ENCODE measurements at places on chromosomes 16 and 17.

DNA sequence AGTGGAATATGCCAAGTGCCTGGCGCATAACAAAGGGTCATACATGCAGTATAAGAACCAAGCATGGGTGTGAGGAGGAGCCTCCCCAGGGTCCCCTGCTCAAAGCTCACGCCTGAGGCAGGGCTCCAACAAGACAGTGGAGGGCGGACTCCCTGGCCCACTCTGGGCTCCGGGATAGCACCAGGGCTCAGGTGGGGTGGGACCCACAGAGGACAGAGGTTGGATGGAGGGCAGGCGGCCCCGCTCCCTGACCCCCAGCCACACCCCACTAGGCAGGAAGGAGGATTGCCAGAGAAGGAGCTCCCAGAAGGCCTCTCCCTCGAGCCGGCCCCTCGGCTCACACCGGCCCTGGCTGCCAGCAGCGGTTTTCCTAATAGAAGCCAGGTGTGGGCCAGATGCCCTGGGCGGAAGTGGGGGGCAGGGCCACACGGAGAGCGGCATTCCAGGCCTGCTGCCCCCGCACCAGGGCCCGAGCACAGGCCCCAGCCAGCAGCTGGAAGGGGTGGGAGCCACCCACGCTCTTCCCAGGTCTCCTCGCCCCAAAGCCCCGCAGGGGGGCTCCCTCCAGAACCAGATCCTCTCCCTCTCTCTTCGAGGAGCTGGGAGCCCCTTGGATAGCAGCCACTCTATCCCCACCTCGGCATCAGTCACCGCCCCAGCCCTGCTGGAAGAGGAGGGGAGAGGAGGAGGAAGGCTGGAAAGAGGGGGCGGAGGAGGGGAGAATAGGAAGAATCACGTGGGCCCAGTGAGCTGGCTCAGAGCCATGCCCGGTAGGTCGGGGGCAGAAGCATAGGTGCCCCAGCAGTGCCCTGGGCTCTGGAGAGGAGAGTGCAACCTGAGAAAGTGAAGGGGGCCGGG is 21.0 kb downstream of the VASN start:
- H3K27ac ChIP-seq = peak overlapping the region; percentile 30
- DNase-seq = peak; percentile 62
- no peaks in the 10 kb centered on the region for H3K36me3 ChIP-seq
- peaks cover 3% of the 10 kb centered on the region for H3K4me1 ChIP-seq

- no peaks in the 10 kb centered on the region for H3K27me3 ChIP-seq
- no peak overlapping the region for H3K27ac ChIP-seq
- H3K4me1 ChIP-seq = no peaks in the 10 kb centered on the region
- DNase-seq = no peak
- no peaks in the 10 kb centered on the region for H3K36me3 ChIP-seq
These were observed 23.1 kb downstream of the CDK5RAP3 start for GRCh38 chr17:47993964-47994363.

GRCh38 chr16:68283801-68284598 is 19.7 kb downstream of the SLC7A6 start:
- DNase-seq = peak; percentile 56
- no peaks in the 10 kb centered on the region for H3K27me3 ChIP-seq
- H3K4me3 ChIP-seq = peak overlapping the region; percentile 41
- peaks cover 97% of the 10 kb centered on the region for H3K4me1 ChIP-seq
- peak overlapping the region; percentile 91 for H3K27ac ChIP-seq
- H3K36me3 ChIP-seq = peaks cover 86% of the 10 kb centered on the region

- DNase-seq = no peak
- H3K4me3 ChIP-seq = no peak overlapping the region
- no peaks in the 10 kb centered on the region for H3K27me3 ChIP-seq
- no peak overlapping the region for H3K27ac ChIP-seq
These were observed 419.4 kb downstream of the PMP22 start for GRCh38 chr17:14845591-14846281.

GRCh38 chr17:75763613-75764416 is 1.2 kb downstream of the GALK1 start:
- DNase-seq = peak; percentile 50
- H3K27me3 ChIP-seq = no peaks in the 10 kb centered on the region

GRCh38 chr16:50820225-50820624 is 78.3 kb downstream of the CYLD start:
- no peak overlapping the region for H3K4me3 ChIP-seq
- no peaks in the 10 kb centered on the region for H3K27me3 ChIP-seq
- no peaks in the 10 kb centered on the region for H3K36me3 ChIP-seq
- H3K4me1 ChIP-seq = no peaks in the 10 kb centered on the region
- no peak for DNase-seq

GRCh38 chr16:9134306-9134705 is 42.9 kb downstream of the HAPSTR1 start:
- no peak overlapping the region for H3K27ac ChIP-seq
- no peak overlapping the region for H3K4me3 ChIP-seq
- no peaks in the 10 kb centered on the region for H3K4me1 ChIP-seq
- H3K27me3 ChIP-seq = no peaks in the 10 kb centered on the region
- no peaks in the 10 kb centered on the region for H3K36me3 ChIP-seq

DNA sequence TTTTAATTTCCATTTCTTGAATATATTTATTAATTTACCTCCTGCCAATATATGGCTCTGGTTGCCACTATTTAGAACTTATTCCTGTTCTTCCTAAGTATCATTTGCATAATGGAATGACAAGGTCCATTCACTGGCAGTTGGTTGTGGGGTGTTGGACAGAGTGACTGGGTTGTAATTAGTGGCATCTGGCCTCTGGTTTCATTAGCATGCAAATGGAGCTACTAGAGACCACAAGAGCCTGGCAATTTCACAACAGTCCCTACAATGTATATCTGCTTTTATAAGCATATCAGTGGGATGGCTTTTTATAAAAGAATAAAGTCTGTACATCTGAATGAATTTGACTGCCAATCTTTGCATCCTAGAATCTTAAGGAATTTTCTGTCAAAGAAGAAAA is 1030.9 kb upstream of the CDH8 start:
- H3K4me3 ChIP-seq = no peak overlapping the region
- no peak overlapping the region for H3K27ac ChIP-seq
- no peak for DNase-seq
- no peaks in the 10 kb centered on the region for H3K27me3 ChIP-seq
- H3K4me1 ChIP-seq = no peaks in the 10 kb centered on the region
- no peaks in the 10 kb centered on the region for H3K36me3 ChIP-seq

DNA sequence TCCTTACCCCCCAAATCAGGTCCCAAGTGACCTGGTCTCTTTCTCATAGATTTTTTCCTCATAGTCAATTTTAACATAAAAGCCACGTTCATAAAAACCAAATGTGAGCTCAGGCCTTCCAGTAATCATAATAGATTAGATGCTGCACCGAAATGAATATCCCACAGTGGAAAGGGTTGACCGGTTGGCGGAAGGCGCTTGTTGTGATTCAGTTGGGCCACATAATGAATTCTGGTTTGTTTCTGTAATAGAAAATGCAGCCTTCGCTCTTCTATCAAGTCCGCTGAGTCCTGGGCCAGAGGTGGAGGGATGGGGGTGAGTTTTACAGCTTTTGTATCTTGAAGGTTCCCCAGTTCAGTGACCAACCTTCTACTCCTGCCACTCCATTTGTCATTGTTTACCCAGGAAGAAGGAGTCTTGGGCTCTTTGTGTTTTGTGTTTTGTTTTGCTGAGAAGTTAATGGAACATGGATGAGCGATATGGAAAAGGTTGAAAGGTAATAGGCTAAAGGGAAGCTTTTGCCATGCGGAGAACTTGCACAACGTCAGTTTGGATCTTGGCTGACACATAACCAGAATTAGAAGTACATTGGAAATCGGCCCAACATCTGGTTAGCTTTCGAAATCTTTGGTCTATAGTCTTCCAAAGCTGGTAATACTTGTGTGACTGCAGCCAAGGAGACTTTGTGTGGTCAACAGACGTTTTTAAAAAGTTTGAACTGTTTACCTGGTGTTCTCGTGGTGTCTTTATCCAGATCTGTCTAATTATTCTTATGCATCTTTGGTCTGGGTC is 89.5 kb downstream of the CLEC16A start:
- H3K36me3 ChIP-seq = no peaks in the 10 kb centered on the region
- no peaks in the 10 kb centered on the region for H3K4me1 ChIP-seq
- H3K4me3 ChIP-seq = no peak overlapping the region
- no peaks in the 10 kb centered on the region for H3K27me3 ChIP-seq
- H3K27ac ChIP-seq = no peak overlapping the region
- DNase-seq = no peak

- H3K4me1 ChIP-seq = no peaks in the 10 kb centered on the region
- no peaks in the 10 kb centered on the region for H3K27me3 ChIP-seq
- H3K27ac ChIP-seq = no peak overlapping the region
- no peaks in the 10 kb centered on the region for H3K36me3 ChIP-seq
- no peak overlapping the region for H3K4me3 ChIP-seq
These were observed 221.2 kb downstream of the SOX9 start for GRCh38 chr17:72342061-72342460.

- H3K27ac ChIP-seq = peak overlapping the region; percentile 59
- peak overlapping the region; percentile 81 for H3K4me3 ChIP-seq
- peaks cover 44% of the 10 kb centered on the region for H3K4me1 ChIP-seq
- DNase-seq = peak; percentile 69
- no peaks in the 10 kb centered on the region for H3K36me3 ChIP-seq
These were observed 445 bp upstream of the DBNDD1 start for GRCh38 chr16:90019543-90020259.

DNA sequence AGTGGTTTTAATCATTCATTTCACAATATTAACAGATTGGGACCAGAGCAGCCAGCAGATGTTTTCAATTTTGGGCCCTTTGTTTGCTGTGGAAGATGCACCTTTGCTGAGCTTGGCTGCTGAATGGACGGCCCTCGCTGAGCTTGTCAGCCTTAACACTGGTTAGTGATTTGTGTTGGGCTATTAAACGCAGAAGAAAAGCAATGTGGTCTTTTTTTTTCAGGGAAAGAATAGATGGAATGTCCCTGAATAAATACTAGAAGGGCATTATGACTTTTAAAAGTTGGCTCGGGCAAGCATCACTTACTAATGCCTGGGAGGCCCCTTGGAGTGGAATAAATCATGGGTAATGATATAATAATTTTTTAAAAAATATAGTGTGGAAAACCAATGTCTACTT is 297.0 kb downstream of the MAP2K6 start:
- H3K4me3 ChIP-seq = no peak overlapping the region
- H3K27me3 ChIP-seq = no peaks in the 10 kb centered on the region
- H3K27ac ChIP-seq = no peak overlapping the region
- no peaks in the 10 kb centered on the region for H3K36me3 ChIP-seq
- H3K4me1 ChIP-seq = peaks cover 6% of the 10 kb centered on the region

DNA sequence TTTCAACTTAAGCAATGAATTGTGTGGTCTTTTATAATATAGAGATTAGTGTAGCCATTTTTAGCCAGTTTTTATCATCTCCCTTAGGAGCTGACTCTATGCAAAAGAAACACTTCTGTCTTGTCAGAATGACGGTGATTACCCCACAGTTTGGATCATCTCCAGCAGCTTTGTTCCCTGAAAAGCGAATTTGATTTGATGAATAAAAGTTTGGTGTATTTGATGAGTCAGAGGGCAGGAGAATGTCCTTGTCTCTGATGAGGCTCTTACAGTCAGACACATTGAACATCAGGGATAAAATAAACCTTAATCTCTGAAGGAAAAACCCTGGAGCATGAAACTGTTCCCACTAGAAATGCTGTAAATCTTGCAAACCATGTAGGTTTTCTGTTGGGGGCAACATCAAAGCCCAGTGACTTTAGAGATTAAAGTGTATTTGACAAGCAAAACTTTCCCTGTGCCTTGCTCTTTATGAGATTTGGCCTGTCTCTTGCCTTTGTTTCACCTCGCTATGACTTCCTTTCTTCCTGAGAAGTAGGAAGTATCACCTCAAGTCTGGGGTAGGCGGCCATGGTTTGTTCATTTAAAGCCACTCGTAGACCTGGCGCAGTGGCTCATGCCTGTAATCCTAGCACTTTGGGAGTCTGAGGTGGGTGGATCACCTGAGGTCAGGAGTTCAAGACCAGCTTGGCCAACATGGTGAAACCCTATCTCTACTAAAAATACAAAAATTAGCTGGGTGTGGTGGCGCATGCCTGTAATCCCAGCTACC is 209.3 kb downstream of the FTO start:
- H3K36me3 ChIP-seq = peaks cover 2% of the 10 kb centered on the region
- no peaks in the 10 kb centered on the region for H3K27me3 ChIP-seq
- no peak overlapping the region for H3K4me3 ChIP-seq
- peaks cover 12% of the 10 kb centered on the region for H3K4me1 ChIP-seq
- H3K27ac ChIP-seq = peak overlapping the region; percentile 24

DNA sequence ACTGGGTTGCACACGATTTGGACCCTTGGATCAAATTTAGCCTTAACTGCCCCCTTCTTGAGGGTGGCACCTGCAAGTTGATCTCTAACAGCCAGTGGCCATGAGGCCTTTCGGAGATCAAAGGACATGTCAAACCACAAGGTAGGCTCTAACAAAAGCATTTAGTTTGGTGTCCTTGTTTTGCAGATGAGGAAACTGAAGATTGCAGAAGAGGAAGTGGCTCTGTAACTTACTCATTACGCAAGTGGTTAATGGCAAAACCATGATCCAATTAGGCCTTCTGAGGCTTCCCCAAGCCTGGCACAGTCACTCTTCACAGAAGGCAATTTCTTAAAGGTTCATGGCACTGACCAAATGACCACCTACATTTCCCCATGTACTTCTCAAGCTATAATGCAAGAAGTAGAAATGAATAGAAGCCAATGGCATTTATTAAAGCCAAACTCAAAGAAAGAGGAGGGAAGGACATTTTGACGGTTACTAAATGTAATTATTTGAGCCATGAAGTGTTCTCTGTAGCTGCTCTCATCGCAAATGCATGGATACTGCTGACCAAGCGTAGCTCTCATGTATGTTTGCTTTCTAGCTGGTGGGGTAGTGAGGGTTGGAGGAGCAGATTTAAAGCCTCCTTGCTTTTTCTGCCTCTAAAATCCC is 32.8 kb upstream of the ABCC12 start:
- no peaks in the 10 kb centered on the region for H3K36me3 ChIP-seq
- no peak overlapping the region for H3K4me3 ChIP-seq
- DNase-seq = no peak

GRCh38 chr17:57133486-57133885 is 48.4 kb downstream of the AKAP1 start:
- DNase-seq = no peak
- no peaks in the 10 kb centered on the region for H3K27me3 ChIP-seq
- H3K4me3 ChIP-seq = no peak overlapping the region
- H3K4me1 ChIP-seq = no peaks in the 10 kb centered on the region

DNA sequence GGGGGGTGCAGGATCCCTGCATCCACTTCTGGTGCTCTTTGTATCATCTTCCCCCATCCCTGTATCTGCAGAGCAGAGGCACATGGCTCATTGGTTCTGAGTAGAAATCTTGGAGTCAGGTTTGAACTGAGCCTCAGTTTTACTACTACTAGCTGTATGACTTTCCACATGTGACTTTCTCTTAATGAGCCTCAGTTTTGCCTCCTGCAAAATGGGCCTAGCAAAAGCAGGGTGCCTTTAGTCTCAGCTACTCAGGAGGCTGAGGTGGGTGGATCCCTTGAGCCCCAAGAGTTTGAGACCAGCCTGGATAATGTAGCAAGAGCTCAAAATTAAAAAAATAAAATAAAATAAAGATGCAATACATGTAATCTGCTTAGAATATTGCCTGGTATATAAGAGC is 81.4 kb downstream of the SDR42E1 start:
- H3K27ac ChIP-seq = no peak overlapping the region
- no peak overlapping the region for H3K4me3 ChIP-seq
- H3K4me1 ChIP-seq = no peaks in the 10 kb centered on the region
- H3K27me3 ChIP-seq = peaks cover 2% of the 10 kb centered on the region
- H3K36me3 ChIP-seq = no peaks in the 10 kb centered on the region

- H3K27me3 ChIP-seq = peaks cover 13% of the 10 kb centered on the region
- peaks cover 17% of the 10 kb centered on the region for H3K4me1 ChIP-seq
- no peak for DNase-seq
- no peak overlapping the region for H3K4me3 ChIP-seq
- no peak overlapping the region for H3K27ac ChIP-seq
These were observed 2.3 kb upstream of the SCRN2 start for GRCh38 chr17:47843391-47843730.

Data from psoas muscle (tissue), 8 donors.